ENCODE measurements at places on chromosomes 3 and 15. TPM values are rescaled to one million over a fixed set of nuclear protein-coding genes. Genes with fewer than 3 reads are reported as not detected.

GRCh38 chr3:149432149-149432548, 42.3 kb upstream of the TM4SF4 start:
- DNase-seq = no peak

- DNase-seq = no peak
Measured at GRCh38 chr3:153041181-153041580, 120.8 kb upstream of the RAP2B start.

GRCh38 chr15:75721923-75722870, 9.5 kb upstream of the CSPG4 start:
- DNase-seq = no peak

GRCh38 chr15:88701561-88702095, 62.8 kb downstream of the ISG20 start:
- DNase-seq = peak; percentile 12

Gene CIDEC
- not detected for total RNA-seq
